ENCODE measurements at places on chromosomes 3 and 15.
A peak's percentile ranks its signal among the peaks of the same experiment; 100 is the strongest.

DNA sequence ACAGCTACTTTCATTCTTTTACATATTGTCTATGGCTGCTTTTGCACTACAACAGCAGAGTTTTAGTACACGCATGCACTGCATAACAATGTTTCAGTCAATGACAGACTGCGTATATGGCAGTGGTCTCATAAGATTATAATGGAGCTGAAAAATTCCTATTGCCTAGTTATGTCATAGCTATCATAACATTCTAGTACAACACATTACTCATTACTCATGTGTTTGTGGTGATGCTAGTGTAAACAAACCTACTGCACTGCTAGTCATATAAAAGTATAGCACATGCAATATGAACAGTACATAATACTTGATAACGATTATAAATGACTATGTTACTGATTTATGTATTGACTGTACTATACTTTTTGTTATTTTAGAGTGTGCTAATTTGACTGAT lies 47.9 kb downstream of the QTRT2 start:
- DNase-seq: no peak

- DNase-seq: no peak
Measured at GRCh38 chr3:124607163-124607562, 123.1 kb upstream of the UMPS start.

- DNase-seq: no peak
Measured at GRCh38 chr15:74252291-74252690, 16.2 kb downstream of the CCDC33 start.

GRCh38 chr3:158272081-158272480 lies 162.2 kb downstream of the RSRC1 start:
- peak; percentile 53 for DNase-seq

DNA sequence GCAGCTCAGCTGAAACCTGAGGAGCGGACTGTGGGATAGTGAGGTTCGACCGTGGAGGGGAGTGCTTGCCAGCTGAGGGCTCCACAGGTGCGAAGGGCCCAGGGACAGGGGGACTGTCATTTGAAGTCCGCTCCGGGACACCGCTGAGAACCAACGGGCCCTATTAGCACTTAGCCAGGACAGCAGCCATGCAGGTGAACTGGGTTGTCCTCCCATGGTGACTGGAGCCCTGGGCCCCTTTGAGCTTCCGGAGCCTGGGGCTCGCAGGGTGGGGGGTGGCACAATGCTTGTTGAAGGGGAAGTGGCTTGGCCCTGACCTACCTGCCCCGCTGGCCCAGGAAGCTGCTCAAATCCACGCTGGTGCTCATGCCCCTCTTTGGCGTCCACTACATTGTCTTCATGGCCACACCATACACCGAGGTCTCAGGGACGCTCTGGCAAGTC lies 24.7 kb downstream of the PTH1R start:
- no peak for DNase-seq

- DNase-seq: no peak
Measured at GRCh38 chr15:74383286-74383685, 15.8 kb upstream of the CYP11A1 start.

GRCh38 chr15:89383365-89384175 lies 48.9 kb upstream of the POLG start:
- DNase-seq: peak; percentile 93

DNA sequence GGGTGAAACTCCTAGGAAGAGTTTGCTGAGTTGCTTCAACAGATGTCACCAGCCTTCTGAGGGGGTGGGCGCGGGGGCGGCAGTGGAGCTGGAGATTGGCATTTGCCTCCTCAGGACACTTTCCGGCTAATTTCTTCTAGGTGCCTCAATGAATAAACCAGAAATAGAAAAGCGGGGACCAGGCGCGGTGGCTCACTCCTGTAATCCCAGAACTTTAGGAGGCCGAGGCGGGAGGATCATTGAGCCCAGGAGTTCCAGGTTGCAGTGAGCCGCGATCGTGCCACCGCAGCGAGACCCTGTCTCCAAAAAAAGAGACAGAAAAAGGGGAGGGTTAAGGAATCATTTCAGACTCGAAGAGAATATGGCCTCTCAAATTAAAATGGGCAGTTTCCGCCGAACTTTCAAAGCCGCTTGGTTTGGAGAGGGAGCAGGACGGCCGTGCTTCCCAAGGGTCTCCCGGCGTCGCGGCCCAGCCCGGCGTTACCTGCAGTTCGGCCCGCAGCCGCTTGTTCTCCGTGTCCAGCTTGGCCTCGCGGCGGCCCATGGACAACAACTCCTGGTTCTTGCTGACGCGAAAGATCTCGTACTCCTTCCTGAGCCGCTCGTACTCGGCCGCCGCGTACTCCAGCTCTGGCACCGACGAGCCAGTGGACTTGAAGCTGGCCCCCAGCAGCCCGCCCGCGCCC lies 587 bp downstream of the NPHP3 start:
- peak; percentile 24 for DNase-seq

DNA sequence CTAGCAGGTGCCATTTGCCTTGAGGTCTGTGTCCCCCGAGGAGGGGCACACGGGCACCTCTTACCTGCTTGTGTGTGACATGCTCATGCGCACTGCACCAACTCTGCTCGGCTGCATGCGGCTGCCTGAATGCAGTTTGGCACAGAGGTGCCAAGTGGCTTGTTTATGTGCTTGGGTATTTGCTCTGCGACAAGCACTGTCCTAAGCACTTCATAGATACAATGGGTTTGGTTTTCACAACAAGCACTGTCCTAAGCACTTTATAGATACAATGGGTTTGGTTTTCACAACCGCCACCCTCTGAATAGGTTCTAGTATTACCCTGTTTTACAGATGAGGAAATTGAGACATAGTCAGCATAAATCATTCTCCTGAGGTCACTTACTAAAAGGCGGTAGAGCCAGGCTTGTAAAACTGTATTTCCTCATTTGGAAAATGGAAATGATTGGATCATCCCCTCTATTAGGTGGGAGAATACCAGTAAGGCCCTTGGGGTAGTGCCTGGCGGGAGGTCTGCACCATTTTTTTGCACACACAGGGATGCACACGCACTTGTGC lies 487 bp downstream of the ITIH4 start:
- no peak for DNase-seq

GRCh38 chr3:53668872-53669271 lies 174.5 kb downstream of the CACNA1D start:
- DNase-seq: no peak

- no peak for DNase-seq
Measured at GRCh38 chr3:69236812-69237707, 114.7 kb upstream of the LMOD3 start.

DNA sequence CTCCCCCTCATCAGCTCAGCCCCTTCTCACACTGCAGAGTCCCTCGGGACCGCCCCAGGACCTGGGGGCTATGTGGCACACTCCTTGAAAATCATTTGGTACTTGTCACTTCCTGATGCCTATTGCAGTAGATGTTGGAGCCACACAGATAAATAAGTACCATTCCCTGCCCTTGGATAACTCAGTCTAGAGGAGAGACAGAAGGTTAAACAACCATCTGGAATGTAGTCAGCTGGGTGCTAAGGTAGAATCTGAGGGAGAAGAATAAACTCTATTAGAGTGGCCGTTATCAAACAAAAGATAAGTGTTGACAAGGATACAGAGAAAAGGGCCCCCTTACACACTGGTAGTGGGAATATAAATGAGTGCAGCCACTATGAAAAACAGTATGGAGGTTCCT lies 112.3 kb upstream of the NR2E3 start:
- DNase-seq: no peak

GRCh38 chr3:114424337-114424736 lies 130.5 kb downstream of the TIGIT start:
- DNase-seq: no peak

- DNase-seq: no peak
Measured at GRCh38 chr3:14001136-14001535, 121.3 kb upstream of the WNT7A start.

DNA sequence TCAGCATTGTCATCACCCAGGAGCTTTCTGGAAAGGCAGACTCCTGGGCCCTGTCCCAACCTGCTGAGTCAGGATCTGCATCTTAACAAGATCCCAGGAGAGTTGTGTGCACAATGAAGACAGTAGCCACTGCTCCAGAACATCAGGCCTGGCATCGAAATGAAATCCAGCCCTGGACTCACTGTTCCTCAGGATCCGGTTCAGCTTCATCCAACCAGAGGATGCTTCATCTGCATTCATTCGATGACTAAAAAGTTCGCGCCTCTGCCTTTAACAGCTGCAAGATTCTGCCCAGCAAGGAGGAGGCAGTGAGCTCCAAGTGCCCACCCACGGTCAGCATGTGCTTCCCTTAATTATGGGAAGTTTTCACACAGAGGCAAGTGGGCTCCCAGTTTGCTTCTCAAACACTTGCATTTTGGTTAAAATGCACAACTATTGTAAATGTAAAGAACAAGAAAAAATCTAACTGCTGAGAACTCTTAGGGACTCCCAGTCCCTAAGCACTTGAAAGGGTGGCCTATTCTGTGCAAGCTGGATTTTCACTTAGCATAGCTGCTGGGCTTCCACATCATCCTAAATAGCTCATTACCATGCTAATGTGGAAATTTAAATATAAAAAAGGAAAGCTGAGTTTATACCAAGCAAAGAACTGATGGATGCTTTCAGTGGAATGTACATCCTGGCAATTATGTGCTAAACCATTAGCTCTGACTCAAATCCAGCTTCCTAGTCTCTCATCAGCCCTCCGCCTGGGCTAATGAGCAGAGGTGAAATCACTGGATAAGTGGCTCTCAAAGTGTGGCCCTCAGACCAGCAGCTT lies 25.5 kb upstream of the ESYT3 start:
- peak; percentile 63 for DNase-seq

DNA sequence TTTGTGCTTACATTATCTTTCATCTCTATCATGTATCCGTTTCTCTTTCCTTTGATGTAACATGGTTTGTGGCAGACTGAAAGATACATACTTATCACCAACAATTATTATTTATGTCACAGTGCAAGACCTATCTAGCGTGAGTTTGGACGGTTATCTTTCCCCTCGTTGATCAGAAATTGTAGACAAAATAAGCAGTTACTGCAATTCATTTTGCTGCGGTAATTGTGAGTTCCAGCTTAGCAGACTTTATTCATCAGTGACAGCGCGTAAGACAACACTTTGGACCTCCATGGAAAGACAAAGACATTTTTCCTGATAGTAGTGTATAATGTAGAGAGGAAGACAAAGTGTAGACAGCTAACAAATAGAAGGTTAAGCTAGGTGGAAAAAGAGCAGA lies 51.0 kb upstream of the UTS2B start:
- no peak for DNase-seq

- DNase-seq: peak; percentile 50
Measured at GRCh38 chr3:52682016-52682415, 3.7 kb downstream of the PBRM1 start.

DNA sequence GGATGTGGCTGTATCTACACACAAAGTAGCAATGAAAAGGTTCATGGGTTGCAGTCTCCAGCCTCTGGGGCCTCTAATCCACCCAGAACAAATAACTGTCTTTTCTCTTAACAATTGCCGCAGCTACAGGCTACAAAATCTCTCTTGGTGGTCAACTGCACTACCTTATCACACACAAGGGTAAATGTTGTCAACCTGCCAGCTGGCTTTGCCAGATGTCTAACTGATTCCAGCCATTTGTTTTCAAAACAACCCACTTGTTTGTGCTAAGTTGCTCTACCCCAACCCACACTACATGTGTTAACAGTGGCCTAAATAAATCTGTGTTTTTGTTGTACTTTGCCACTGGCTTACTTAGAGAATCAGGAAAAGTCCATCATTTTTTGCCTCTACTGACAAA lies 447.3 kb downstream of the TAFA4 start:
- no peak for DNase-seq

GRCh38 chr15:77295446-77295845 lies 124.5 kb downstream of the PEAK1 start:
- DNase-seq: no peak

DNA sequence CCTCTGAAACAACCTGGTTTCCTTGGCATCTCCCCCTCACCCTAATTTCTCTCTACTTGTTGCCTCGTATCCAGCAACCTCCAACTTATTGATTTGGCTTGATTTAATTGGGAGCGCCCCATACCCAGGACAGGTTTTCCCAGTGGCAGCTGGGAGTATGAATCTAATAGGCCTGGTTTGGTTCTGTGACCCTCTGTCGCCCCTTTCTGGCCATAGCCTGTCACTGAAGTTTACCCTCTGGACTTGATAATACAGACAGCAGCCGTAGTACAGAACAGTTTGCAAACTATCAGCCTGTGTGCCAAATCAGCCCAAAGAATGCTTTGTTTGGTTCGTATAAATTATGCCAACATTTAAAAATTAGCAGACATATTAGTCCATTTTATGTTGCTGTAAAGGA lies 525.1 kb upstream of the GOLIM4 start:
- DNase-seq: peak; percentile 69

DNA sequence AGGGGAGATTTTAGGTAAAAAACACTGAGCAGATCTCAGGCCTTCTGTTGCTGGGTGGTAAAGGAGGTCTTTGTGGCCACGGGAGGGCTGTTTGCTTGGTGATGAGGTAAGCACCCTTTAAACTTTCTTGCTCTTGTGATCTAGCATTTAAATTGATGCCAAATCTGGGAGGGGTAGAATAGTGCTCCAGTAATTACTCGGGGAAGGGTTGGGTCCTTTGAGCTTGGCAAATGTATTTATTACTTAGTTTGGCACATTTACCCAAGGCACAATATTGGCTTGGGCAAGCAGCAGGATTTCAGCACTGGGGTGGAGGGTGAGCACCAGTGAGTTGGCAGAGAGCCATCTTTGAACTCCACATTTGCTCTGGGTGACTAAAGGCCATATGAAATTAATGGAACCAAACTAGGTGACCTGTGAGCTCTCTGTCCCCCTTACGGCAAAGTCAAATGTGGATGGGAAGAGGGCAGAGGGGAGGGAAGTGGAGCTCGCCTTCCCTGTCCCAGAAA lies 185.9 kb upstream of the ONECUT1 start:
- no peak for DNase-seq

- no peak for DNase-seq
Measured at GRCh38 chr3:56059731-56060130, 408.5 kb downstream of the ERC2 start.

DNA sequence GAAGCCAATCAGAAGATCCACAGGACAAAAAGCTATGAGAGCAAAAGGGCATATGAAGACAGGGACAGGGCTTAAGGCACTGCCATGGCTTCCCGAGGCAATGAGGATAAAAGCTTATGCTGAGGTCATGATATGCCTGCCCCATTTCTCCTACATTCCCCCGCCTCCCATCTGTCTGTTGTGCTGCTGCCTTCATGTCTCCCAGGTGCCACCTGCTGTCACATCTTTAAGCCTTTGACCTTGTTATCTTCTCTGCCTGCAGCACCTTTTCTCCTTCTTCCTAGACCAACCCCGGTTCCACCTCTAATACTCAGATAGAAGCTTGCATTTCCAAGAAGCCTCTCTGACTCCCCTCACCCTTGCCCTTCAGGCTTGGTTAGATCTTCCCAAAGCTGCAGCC lies 213.8 kb downstream of the ARRDC4 start:
- no peak for DNase-seq

- DNase-seq: no peak
Measured at GRCh38 chr15:90095521-90095959, 6.7 kb downstream of the IDH2 start.

- DNase-seq: peak; percentile 44
Measured at GRCh38 chr3:136819392-136819730, 435 bp downstream of the SLC35G2 start.

DNA sequence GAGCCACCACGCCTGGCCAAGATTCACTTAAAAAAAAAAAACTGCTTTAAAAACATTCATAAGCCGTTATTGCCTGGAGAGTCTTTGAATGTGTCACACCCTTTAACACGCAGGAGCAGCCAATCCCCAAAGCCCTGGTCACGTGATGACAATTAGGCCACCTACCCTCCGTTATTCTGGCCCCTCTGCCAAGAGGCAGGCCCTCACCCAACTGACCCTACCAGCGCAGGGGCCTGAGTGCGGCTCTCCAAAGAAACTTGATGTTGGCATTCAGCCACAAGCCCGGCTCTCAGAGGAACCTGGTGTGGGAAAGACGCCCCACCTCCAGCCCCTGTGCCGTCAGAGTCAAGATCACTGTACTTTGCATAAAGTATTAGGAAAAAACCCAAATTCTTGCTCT lies 11.6 kb upstream of the MUC4 start:
- DNase-seq: no peak
